ENCODE measurements at places on chromosomes 12 and 14.

GRCh38 chr12:1846421-1847405 lies 26.3 kb downstream of the LRTM2 start:
- no peak for DNase-seq

- DNase-seq = no peak
Measured at GRCh38 chr12:113057565-113058485, 1.3 kb downstream of the DTX1 start.

GRCh38 chr12:131333621-131334440 lies 377.1 kb upstream of the SFSWAP start:
- no peak for DNase-seq

- DNase-seq = no peak
Measured at GRCh38 chr14:96304956-96305355, 48.9 kb downstream of the BDKRB1 start.

- DNase-seq = no peak
Measured at GRCh38 chr14:32449648-32450047, 120.5 kb downstream of the AKAP6 start.

GRCh38 chr12:132140918-132141841 lies 2.9 kb downstream of the DDX51 start:
- DNase-seq = no peak

DNA sequence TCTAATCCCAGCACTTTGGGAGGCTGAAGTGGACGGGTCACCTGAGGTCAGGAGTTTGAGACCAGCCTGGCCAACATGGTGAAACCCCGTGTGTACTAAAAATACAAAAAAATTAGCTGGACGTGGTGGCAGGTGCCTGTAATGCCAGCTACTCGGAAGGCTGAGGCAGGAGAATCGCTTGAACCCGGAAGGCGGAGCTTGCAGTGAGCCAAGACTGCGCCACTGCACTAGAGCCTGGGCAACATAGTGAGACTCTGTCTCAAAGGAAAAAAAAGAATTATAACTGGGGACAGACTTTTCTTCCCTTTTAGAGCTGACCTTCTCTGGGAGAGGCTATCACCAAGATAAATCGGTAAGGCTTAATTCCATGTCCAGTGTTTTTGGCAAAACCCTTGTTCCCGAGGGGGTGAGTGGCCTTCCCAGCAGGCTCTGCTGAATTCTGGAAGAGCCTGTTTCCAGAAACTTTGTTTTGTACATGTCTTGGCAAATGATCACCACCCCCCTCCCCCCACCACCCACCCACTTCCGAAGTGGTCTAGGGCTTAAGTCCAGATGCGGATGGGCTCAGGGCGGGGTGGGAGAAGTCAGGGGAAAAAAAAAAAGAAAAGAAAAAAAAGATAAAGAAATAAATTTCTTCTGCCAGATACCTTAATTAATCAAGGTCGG lies 32.3 kb upstream of the DEGS2 start:
- DNase-seq = no peak

GRCh38 chr12:107684990-107685359 lies 624 bp upstream of the PWP1 start:
- no peak for DNase-seq

DNA sequence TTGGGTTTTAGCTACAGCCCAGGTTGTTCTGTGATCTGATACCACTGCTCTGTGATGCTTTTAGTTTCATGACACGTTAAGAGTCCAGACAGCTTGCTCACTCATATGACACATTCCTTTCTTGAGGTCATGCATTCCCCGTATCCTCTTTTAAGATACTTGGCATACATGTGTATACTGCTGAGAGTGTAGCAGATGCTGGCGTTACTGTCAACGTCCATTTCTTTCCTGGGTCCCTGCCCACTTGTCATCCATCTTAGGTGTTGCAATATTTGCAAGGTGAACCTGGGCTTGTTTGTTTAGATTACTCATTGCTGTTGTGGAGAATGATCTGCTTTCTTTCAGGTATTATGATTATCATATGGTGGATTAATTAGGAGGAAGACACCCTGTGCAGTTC lies 9.1 kb upstream of the EMP1 start:
- peak; percentile 96 for DNase-seq

- no peak for DNase-seq
Measured at GRCh38 chr14:65604936-65605335, 192.4 kb downstream of the FUT8 start.

DNA sequence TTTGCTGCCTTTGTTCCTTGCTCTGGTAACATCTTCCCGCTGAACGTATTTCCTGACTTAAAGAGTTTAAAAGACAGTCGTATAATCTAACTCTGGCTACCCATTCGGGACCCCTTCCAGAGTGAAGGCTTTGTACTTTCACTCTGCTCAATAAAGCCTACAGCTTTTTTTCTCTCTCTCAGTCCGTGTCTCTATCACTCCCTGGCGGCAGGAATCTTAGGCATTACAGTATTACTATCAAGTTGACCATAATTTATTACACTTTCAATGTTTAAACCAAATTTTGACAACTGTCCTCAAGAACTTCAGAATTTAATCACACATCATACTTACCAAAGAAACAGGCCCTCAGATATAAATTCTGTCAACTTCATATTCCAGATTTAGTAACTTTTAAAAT lies 967.9 kb downstream of the FSCB start:
- no peak for DNase-seq

DNA sequence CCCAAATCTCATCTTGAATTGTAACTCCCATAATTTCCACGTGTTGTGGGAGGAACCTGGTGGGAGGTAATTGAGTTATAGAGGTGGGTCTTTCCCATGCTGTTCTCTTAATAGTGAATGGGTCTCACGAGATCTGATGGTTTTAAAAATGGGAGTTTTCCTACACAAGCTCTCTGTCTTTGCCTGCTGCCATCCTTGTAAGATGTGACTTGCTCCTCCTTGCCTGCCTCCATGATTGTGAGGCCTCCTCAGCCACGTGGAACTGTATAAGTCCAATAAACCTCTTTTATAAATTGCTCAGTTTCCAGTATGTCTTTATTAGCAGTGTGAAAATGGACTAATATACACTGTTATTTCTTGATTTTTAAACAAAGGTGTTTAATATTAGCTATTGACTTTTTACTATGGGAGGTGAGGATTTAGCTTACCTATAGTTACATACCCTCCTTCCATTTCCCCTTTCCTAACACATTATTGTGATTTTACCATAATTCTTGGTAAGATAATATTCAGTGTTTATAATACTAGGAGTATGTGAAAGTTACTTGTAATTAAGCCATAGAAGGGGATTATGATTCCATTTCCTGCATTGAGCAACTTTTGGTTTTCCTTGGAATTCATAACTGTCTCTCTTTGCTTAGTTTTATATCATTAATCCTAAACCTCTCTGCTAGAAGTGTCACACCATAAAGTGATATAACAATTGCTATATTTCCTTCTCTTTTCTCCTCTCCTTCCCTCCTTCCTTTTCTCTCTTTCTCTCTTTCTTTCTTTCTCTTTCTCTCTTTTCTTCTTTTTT lies 151.0 kb upstream of the KRAS start:
- DNase-seq = no peak

DNA sequence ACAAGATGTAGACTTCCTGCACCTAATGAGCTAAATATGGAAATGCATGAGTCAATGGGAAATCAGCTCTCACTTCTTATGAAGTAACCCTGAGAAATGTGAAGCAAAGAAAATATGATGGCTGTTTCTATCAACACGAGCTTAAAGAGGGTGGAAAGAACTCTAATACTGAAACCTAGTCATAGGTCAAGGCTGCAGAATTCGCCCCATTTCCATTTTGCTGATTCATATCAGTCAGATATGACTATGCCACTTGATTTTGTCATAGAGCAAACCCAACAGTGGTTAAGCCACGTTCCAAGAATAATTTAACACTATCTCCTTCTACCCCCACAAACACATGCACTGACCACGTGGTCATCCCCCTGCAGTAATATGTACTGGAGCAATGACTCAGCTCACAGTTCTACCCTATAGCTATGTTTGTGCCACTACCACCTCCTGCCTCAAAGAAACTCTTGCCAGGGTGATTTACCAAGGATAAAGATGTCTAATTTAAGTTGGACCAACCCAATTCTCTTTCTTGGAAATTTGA lies 157.5 kb downstream of the TMTC3 start:
- peak; percentile 96 for DNase-seq

DNA sequence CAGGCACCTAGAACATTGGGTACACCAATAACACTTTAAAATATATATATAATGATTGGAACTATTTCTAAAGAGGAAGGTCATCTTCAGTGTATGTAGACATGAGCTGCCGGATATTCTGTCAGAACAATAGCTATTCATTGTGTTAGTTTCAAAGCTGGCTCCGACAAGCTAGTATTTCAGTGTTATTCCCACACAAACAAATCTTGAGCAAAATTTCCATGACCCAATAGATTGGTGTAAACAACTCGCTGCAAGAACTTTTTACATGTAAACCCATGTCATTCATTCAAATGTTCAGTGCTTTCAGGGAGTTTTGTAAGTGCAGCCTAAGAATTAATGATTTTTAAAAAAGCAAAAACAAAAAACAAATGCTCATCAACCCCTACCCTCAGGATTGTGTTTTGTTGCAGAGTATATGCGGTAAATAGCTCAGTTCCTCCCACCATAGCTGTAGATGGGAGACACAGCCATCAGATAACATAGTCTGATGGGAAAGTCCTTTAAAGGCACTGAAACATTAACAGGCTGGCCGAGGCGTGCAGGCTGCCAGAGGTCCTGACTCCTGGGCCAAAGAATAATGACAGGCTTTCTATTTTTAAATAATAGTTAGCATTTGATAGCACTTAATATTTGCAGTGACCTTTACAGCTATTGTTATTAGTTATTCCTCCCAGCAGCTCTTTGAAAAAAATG lies 150.3 kb upstream of the ARHGAP5 start:
- no peak for DNase-seq

DNA sequence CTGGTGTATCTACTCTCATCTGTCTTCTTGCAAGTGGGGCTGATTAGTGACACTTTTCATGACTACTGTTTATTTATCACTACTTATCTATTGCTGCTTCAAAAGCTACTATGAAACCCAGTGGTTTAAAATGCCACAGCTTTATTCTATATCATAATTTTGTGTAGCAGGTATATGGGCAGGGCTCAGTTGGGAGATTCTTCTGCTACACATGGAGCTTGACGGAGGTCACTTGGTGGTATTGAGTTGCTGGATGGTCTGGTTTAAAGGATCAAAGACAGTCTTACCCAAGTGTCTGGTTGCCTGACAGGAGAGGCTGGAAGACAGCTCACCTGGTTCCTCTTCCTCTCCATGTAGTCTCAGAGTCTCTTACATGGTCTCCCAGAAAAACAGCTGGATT lies 222.7 kb downstream of the TMEM132D start:
- no peak for DNase-seq

DNA sequence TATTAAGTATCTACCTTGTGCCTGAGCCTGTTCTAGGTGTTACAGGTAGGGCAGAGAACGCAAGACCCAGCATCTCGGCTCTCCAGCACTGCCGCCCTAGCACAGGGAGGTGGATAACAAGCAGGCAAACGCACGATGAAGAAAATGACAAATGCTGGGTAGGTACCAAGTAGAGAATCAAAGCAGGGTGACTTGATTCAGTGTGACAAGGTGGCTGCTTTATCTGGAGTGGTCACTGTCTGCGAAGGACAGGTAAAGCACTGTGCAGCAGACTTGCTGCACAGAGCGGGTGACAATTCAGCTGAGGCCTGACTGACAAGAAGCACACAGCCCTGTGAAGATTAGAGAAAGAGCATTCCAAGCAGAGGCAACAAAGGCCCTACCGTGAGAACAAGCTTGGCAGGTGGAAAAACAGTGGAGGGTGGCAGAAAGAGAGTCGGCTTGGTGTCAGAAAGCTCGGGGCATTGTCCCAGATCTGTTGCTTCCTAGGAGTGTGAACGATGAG lies 12.9 kb downstream of the PRKCH start:
- DNase-seq = no peak

DNA sequence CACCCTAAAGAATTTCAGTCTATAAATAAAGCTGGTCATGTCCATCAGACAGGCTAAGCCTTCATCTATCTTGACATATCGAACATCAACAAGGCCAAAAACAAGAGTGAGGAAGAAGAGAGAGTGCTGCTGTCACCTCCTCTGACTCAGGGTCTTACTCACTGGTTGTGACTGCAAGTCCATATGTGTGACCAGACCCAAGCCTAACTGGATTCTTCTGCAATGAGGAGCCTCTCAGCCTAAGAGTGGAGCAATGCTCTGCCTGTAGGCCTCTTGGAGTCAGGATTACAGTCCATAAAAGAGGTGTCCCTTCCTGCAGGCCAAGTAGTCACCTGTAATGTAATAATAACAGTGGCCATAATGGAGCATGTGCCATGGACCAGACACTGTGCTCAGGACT lies 121.2 kb upstream of the SLC35F4 start:
- no peak for DNase-seq

DNA sequence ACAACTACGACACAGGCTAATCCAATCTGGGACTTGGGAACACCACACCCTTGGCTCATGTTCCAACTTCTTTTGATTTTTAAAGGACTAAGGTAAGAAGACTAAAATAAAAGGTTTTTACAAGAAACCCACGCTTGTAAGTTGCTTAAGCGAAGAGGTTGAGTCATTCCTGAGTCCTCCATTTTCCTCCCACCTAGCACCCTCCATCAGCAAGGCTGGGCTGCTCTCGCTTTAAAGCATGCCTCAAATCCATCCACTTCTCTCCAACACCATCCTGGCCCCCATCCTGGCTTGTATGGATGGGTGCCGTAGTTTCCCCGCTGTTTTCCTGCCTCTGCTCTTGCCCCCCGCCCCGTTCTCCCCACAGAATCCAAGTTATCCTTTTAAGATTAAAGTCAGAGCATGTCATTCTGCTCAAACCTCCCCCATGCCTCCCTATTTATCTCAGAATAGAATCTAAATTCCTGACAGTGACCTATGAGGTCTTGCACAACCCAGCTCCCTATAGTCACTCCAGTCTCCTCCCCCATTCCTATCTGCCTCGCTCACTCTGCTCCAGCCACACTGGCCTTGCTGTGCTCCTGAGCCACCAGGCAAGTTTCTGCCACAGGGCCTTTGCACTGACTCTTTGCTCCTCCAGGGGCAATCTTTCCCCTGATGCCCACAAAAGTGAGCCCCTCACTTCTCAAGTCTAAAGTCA lies 34.5 kb downstream of the SCARB1 start:
- peak; percentile 84 for DNase-seq

GRCh38 chr14:94042433-94043091 lies 16.4 kb downstream of the OTUB2 start:
- no peak for DNase-seq

- DNase-seq = no peak
Measured at GRCh38 chr14:57687416-57687815, 178.5 kb downstream of the SLC35F4 start.

- DNase-seq = no peak
Measured at GRCh38 chr12:28925719-28926376, 223.2 kb upstream of the FAR2 start.

- DNase-seq = no peak
Measured at GRCh38 chr12:31591380-31591901, 505 bp upstream of the DENND5B start.

DNA sequence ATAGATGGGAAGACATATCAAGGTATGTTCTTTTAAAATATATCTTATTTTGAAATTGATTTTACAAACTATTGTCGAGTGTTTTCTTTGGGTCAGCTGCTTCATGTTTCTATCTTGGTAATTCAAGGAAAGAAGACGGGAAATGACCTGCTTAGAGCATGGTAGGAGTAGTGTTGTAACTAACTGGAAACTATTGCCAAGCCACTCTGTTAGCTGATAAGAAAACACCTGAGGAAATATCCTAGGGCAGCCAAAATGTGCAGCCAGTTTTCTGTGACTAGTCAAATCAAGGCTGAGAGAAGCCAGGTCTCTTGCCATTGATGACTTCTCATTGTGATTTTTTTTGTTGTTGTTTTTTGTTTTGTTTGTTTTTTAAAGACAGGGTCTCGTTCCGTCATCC lies 30.2 kb downstream of the METAP2 start:
- DNase-seq = no peak

- peak; percentile 91 for DNase-seq
Measured at GRCh38 chr14:34843011-34843554, 32.1 kb downstream of the BAZ1A start.

Data from epithelial cell of prostate (primary cell).